ENCODE measurements at places on chromosomes 1 and 21. TPM values are rescaled to one million over a fixed set of nuclear protein-coding genes. Genes with fewer than 3 reads are reported as not detected.

- no peak for DNase-seq
Observed at GRCh38 chr1:89530444-89531089, 5.9 kb downstream of the LRRC8B start.

DVL1 gene
- 27.8 TPM for total RNA-seq

ECM1 gene
- 2.7 TPM for total RNA-seq

DNA sequence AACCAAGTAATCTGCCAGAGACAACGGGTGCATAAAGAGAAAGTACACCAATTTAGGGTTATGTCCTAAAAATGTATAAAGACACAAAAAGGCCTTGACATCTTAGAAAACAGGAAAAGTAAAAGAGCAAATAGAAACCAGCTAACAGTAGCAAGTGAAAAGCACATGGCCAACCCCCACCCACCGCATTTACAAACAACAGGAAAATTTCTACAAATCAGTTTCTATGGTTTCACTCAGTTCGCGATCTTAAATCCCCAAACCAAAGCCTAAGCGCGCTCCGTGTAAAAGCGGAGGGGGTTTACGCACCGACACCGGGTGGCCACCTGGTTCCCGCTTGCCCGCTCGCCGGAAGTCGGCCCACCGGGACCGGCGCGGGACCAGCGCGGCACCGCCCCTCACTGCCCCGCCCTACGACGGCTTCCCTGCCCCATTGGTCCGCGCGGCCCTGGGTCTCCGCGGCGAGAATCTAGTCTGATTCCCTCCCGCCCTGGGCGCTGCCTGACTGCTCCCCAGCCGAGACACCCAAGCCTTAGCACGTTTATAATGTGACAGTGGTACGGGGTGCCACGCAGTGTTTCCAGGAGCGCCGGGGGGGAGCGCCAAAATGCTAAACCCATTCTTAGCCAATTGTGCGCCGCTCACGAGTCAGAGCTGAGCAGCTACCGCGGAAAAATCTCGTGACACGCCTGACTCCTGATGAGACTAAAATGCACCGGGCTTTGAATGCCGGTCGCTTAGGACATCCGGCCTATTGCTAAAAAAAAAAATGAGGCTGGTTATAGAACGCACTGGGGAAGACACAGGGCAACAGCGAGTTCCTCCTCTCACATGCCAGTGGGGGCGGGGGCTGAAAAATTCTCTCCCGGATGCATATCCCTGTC is at the start of gene GART:
Gene GART, minus strand, starts transcription at position 362 of the 884 bp plus-strand sequence. CDS start 2,802 bp downstream, outside the sequence.
- peak; percentile 88 for DNase-seq

DNA sequence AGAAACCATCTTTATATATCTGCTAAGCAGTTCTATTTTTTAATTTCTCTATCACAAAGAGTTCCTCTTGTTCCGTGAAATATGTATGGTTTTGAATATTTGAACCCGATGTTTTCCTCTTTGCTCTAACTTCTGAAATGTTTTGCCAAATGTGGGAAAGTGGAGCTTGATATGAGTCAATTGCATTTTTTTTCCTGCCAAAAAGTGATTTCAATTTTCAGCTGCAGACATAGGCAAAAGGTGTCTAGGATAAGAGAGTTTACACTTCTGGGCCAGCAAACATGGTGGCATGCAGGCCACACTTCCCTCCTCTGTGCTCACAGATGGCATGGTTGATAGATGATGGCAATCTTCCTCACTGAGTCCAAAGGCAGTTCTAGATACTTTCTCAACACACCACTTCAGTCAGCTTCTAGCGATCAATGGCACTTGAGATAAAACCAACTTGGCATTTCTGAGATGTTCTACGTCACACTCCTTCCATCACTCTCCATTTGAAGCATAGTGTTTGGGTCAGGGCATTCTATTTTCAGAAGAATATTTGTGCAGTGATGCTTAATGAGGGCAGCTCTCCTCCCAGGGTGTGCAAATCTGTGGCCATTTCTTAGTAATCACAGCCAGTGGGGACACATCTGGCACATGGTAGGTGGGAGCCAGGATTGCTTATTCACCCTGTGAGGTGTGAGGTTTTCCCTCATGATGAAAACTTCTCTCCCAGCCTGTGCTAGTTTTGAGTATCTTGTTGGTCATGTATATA is 54.4 kb upstream of the SCAF4 start:
- DNase-seq, result no peak

GRCh38 chr1:19032413-19032695 is 75.9 kb upstream of the IFFO2 start:
- no peak for DNase-seq

GRCh38 chr1:196717868-196718267 is 56.8 kb upstream of the CFHR3 start:
- no peak for DNase-seq

DNA sequence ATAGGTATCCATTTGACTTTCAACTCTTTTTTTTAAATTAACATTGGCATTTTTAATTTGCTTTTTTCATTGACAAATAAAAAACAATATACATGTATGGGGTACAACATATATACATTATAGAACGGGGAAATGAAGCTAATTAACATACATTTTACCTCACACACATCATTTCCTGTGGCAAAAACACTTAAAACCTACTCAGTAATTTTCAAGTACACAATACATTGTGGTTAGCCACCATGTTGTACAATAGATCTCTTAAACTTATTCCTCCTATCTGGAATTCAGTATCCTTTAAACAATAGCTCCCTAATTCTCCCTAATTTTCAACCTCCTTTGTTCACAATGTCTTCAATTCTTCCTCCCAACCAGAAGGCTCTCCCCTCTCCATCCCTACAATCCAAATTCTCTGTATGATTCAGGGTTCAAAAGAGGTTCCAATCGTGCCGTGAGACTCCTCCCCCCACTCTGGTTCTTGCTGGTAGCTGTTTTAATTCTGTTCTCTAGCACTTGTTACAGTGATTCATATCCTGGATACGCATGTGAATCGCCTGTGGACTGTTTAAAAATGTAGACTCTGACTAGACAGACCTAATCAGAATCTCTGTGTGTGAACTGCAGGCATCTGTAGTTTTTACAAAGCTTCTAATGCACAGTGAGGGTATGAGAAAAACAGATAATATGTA is 87.6 kb upstream of the DUSP10 start:
- DNase-seq, result no peak

WNT4 gene
- not detected for total RNA-seq
